Stimulated activated CD4-positive, alpha-beta T cell treated with anti-CD3 and anti-CD28 coated beads, Interleukin-4, amount 100 ng/mL, for 24 hours (primary cell): ENCODE measurements at places on chromosomes 6 and 20.

- no peak for DNase-seq
These were observed 149.0 kb upstream of the FUT9 start for GRCh38 chr6:95866732-95867131.

GRCh38 chr20:6651016-6651415 lies 116.5 kb upstream of the BMP2 start:
- no peak for DNase-seq

DNA sequence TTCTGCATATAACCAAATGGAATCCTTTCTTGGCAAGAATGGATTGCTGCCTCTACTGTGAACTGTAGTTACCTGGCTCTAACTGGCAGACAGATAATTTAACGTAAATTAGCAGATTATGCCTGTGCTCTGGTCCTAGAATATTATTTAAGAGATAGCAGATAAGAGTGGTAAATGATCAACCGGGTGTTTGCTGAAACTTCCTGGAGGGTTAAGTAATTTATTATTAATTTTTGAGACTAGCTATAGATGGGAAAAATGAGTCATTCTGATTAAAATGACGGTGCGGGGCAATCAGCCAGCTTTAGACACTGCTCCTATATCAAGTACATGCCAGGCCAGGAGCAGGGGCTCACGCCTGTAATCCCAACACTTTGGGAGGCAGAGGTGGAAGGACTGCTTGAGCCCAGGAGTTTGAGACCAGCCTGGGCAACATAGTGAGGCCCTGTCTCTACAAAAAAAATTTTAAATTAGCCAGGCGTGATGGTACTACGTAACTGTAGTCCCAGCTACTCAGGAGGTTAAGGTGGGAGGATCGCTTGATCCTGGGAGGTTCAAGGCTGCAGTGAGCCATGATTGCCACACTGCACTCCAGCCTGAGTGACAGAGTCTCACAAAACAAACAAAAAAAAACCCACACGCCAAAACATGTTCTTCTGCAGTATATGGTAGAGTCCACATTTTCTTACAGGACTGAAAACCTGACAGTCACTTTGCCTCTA lies 22.6 kb downstream of the B4GALT5 start:
- no peak for DNase-seq

DNA sequence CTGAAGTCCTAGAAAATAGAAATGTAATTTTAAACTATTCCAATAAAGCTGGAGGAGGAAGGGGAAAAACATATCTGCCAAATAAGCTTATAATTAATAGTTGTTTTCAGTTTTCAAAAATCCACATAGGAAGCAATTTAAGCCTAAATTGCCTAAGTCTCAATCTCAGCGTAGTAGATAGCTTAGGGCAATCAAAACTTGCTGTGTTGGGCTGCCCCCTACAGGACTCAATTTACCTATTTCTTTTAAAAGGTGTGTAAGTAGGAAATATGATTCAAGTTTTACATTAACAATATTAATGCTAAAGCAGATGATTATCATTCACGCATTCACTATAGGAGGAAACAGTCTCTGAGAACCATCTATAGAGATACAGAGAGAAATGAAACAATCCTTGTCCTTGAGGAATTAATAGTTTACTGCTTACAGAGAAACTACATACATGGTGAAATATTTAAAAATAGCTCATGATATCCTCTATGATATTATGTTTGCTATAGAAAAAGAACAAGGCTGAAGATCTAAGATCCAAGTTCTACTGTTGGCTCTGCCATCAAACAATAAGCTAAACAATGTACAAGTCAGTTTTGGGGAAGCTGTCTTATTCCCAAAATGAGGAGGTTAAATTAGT lies 102.1 kb downstream of the ATG5 start:
- DNase-seq, result peak; percentile 81

DNA sequence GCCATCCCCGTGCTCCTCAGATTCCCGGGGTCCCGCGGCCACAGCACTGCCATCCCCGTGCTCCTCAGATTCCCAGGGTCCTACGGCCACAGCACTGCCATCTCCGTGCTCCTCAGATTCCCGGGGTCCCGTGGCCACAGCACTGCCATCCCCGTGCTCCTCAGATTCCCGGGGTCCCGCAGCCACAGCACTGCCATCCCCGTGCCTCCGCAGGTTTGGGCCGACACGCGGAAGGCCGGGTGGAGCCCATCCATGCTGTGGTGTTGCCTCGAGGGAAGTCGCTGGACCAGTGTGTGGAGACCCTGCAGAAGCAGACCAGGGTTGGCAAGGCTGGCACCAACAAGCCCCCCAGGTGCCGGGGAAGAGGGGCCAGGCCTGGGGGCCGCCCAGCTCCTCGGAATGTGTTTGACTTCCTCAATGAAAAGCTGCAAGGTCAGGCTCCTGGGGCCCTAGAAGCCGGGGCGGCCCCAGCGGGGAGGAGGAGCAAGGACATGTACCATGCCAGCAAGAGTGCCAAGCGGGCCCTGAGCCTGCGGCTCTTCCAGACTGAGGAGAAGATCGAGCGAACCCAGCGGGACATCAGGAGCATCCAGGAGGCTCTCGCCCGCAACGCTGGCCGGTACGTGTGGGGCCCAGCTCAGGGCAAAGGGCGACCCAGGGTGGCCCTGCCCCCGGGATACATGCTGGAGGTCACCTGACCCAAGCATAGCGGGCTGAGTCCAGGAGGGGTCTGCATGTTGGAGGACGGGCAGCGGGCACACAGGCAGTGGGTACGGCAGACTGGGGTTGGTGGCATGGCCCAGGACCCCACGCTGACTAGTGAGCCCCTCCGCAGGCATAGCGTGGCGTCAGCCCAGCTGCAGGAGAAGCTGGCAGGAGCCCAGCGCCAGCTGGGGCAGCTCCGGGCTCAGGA lies 1.3 kb upstream of the LIME1 start:
- DNase-seq, result no peak

DNA sequence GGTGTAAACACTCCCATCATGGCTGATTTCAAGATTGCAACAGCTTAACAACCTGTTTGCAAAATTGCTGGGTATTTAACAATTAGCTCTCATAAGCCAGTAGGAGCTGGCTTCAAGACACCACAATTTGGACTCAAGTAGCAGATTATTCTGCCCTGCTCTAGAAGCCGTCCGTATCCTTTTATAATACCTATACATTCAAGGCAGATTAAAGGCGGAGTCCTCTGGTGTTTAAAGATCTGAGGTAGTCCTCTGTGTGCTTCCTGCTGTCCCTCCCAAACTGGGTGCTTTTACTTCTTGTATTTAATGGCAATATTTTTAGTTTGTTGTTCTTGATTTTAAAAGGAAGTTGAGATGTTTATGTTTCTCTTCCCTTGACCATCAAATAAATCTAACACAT lies 62.2 kb upstream of the SOX4 start:
- no peak for DNase-seq

- DNase-seq, result no peak
These were observed 505.1 kb upstream of the NRSN1 start for GRCh38 chr6:23620911-23621401.

- no peak for DNase-seq
These were observed 434.7 kb downstream of the BCKDHB start for GRCh38 chr6:80541181-80541580.

- DNase-seq, result no peak
These were observed 92.4 kb downstream of the RTN4IP1 start for GRCh38 chr6:106536851-106537250.

DNA sequence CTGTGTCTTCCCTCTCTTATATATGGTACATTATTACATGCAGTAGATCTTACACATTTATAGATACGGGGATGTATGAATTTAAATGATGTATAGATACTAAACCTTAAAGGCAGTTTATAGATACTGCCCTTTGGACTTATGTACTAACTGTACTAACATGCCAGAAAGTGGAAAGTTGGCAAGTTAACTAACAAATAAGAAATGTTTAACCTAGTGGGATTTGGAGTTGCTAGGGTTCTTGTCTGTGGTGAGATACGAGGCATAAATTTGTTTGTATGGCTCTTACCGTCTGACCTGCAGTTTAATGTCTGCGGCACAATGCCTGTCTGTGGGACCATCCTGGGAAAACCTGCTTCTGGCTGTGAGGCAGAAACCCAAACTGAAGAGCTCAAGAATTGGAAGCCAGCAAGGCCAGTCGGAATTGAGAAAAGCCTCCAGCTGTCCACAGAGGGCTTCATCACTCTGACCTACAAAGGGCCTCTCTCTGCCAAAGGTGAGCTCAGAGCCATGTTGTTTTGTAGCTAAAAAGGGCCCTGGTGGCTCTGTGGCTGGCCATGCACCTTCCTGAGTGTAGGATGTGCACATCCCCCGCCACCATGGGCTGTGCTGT lies 62.9 kb upstream of the SLC22A1 start:
- DNase-seq, result no peak
